ENCODE measurements at places on chromosomes 12 and 14.

DNA sequence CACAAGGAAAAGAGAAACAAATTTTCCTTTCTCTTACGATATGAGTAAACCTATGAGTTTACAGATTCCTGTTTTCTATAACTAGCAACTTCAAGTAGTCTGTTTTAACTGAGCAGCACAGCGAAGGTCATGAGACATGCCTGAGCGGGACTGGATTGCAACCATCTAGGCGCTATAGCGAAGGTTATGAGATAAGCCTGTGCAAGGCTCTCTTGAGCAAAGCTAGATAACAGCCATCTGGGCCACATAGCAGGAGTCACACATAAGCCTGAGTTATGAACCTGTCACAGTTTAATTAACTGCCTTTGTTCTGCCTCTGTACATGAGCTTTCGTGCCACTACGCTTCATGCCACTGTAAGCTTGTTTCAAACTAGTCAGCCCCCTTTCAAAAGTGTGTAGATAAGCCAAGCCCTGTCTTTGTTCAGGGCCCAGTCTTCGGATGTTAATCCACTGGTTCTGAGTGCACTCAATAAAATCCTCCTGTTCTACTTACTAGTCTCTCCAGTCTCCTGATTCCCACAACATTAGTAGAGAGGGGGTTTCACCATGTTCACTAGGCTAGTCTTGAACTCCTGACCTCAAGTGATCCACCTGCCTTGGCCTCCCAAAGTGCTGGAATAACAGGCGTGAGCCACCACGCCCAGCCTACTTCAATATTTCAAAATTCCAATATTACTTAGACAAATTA lies 47.1 kb downstream of the SEC23A start:
- no peak for DNase-seq

GRCh38 chr14:61374284-61374683 lies 52.9 kb downstream of the PRKCH start:
- DNase-seq: no peak

- peak; percentile 59 for DNase-seq
Measured at GRCh38 chr14:61322799-61323290, 1.5 kb downstream of the PRKCH start.

DNA sequence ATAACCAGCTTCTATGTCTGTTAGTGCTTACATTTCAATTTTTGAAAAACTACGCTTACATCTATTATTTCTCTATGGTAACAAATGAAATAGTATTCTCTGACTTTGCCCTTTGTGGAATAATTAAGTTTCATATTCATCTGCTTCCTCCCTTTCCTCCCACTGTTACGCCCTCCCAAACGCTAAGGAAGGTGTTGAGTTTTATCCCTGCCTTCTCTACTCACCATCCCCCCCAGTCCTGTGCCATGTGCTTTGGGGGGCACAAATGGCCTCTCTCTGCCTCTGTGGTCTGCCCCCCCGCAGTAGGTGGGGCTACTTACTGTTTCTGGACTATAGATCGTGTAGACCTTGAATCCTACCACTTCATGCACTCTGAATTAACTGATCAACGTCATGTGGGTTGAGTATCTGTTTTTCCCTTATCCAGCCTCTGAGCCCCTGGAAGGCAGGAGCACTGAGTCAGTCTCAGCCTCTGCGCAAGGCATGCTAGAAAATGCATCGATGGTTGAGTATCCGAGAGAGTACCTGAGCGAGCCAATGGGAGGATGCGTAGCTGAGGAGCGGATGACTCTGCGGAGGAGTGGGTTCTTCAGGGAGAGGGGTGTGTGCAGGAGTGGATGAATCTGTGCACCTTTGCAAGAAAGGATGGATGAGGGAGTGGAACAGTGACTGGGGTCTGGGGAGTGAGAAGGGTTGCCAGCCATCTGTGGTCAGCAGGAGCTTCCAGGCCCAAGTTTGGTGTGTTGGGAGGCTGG lies 114.5 kb upstream of the RTL1 start:
- no peak for DNase-seq

GRCh38 chr12:29041621-29042020 lies 107.5 kb upstream of the FAR2 start:
- no peak for DNase-seq

GRCh38 chr14:88481794-88482193 lies 73.0 kb downstream of the PTPN21 start:
- no peak for DNase-seq

GRCh38 chr14:99346470-99347080 lies 74.6 kb upstream of the BCL11B start:
- DNase-seq: no peak

DNA sequence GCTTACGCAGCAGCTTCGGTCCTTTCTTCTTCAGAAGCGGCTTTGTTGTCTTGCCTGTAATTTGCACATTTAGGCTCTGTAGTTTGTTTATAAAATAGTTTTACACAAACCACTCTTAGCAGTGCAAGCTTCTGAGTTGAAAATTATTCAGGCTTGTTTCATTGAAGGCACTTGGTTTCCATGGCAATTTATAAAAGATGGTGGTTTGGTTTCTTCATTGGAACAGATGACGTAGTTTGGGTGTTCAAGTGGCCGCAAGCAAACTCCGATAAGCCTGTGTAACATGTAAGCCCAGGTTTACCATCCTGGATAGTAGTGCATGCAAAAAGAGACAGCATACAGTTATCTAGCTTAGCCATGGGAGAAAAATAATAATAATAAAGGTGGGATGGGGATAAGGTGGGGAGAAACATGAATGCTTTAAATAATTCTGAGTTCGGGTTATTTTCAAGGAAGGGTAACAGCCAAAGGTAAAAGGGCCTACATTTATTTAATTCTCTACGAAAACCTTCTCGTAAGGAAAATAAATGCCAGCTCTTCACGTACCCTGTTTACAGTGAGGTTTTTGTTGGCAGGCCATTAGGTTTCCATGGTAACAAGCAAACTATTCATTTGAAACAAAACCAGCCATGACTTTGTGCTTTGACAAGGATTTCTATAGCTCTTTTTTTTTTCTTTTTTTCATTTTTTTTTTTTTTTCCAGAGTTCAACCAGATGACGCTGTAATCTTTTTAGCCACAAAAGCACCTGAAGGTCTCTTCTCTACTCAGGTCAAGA lies 189.6 kb upstream of the RPL10L start:
- DNase-seq: peak; percentile 27

GRCh38 chr14:21631084-21631483 lies 3.7 kb downstream of the OR10G2 start:
- DNase-seq: no peak

GRCh38 chr12:102394200-102394599 lies 86.2 kb downstream of the IGF1 start:
- DNase-seq: no peak

GRCh38 chr14:83632375-83632774 lies 1897.6 kb upstream of the FLRT2 start:
- DNase-seq: peak; percentile 65

- no peak for DNase-seq
Measured at GRCh38 chr14:105195522-105196264, 14.6 kb upstream of the NUDT14 start.

DNA sequence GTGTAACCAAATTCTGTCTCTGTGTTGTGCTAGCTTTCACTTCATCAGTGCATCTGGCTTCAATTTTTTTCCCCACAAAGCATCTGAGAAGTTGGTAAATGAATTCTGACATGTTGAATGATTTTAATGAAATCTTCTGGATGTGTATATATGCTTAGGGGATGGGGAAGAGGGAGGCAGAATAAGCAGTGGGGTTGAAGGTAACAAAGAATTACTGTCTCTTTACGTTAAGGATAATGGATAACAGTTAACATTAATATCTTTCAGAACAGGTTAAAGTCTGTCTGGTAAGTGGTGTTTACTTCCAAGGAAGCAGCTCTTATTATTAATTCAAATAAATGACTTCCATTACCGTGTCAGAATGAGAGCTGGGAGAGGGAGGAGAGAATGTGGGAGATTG lies 261.7 kb downstream of the ERC1 start:
- DNase-seq: no peak

GRCh38 chr14:100359111-100359510 lies 36.0 kb downstream of the SLC25A47 start:
- no peak for DNase-seq

DNA sequence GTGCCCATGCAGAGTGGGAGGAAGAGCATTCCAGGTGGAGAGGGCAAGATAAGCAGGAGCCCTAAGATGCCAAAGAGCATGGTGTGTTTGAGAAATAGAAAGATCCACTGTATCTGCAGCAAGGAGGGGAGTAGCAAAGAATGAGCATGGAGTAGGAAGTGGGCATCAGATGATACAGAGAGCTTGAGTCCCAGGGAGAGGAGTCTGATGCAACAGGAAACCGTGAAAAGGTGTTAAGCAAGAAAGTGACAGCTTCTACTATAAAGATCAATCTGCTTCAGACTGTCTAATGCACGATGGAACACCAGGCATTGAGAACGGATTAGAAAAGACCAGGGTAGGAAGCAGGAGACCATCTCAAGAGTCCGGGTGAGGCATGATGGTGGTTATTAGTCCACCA lies 12.3 kb upstream of the GPRC5D start:
- no peak for DNase-seq

DNA sequence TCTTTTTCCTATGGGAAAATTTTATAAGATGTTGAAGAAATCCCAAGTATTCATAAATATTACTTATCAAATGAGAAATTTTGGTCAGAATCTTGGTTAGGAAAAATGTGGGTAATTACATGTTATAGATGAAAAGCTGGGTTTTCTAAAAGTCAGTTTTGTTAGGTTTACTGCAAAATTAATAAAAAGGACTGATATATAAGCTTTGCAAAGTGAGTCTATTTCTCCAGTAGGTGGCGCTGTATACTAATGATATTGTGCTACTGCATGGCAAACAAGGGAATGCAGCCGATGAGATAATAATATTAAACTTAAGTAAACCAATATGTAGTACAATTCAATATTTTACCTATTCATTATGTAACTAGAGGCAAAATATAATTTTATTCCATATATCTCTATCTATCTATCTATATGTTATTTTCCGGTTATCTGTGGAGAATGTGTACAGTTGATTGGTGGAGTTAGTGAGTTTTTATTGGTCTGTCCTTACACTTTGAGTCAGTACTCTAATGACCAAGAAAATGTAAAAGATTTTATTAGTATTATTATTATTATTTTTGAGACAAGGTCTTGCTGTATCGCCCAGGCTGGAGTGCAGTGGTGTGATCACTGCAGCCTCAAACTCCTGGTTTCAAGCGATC lies 32.9 kb downstream of the MIPOL1 start:
- DNase-seq: peak; percentile 71

DNA sequence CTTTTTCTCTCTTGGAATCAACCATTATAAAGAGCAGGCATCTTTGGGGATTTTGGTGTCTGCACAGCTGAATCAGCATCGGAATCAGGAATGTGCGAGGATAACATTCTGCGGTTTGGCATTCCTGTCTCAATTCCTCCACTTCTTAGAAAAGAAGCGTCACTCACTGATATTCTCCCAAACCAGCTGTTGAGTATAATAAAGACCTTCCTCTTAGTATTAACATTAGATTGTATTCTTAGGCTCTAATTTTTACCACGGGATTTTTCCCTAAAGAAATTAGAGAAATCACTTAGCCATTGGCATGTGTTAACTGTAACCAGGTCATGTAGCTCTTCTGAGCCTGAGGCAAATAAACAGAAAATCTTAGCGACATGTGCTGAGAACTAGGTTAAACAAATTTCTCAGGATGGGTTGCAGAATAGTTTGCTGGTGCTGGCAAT lies 128.7 kb downstream of the TMX1 start:
- DNase-seq: no peak

DNA sequence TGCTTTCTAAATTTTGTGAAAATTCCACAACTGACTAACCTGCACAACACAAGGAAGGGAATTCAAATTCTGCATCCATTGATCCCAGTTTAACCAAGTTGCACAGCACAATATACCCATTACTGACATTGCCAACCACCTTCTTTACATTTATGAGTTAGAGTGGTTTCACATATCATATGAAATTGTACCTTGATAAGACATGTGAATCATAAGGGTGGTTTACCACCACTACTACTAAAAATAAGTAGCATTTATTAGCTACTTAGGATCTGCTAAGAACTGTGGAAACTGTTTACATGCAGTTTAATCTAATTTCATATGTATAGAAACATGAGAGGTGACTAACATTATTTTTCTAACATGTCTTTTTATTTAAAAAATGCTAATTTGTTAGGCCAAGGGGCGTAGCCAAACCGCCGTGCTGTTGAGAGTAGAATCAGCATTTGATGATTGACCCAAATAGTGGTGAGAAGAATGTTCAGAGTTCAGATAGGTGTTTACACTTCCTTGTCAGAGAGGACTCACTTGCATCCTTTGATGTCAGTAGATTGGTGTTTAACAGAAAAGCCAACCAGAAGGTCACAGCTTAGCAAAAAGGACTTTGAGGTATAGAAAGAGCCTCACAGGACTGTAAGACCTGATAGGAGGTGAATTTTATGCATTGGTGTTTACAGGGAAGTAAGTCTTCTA lies 56.2 kb downstream of the LRFN5 start:
- DNase-seq: no peak

DNA sequence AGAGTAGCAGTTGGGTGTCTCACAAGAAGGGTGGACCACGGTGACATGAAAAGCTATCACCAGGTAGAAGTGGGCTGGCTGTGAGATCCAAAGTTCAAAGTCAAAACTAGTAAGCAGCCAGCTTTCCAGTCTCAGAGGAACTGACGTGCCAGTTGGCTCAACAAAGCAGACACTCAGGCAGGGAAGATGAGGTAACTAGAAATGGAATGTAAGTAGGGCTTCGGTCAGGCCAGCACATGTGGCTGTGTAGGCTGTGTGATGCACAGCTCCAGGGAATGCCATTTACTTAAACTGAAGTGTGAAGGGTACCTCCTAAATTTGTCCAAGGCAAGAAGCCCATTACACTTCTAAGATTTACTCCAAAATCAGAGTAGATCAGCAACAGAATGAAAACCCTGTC lies 43.6 kb downstream of the PTPRR start:
- no peak for DNase-seq

DNA sequence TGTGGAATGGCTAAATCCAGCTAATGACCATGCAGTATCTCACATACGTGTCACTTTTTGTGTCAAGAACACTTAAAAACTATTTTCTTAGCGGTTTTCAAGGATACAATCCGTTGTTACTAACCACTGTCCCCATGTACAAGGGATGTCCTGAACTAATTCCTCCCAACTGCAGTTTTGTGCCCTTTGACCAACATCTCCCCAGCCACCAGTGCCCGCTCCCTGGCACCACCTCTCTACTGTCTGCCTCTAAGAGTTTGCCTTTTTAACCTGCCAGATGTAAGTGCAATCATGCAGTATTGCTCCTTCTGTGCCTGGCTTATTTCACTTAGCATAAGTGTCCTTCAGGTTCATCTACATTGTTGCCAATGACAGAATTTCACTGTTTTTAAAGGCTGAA lies 315.7 kb downstream of the TMEM121 start:
- no peak for DNase-seq

- no peak for DNase-seq
Measured at GRCh38 chr14:94367347-94368242, 20.8 kb downstream of the SERPINA1 start.

GRCh38 chr12:123808167-123808566 lies 46.1 kb downstream of the DNAH10 start:
- no peak for DNase-seq

- DNase-seq: no peak
Measured at GRCh38 chr14:58280954-58281787, 17.2 kb upstream of the ARID4A start.
